T1000 (cell line): ENCODE measurements at places on chromosomes 2 and 18.

DNA sequence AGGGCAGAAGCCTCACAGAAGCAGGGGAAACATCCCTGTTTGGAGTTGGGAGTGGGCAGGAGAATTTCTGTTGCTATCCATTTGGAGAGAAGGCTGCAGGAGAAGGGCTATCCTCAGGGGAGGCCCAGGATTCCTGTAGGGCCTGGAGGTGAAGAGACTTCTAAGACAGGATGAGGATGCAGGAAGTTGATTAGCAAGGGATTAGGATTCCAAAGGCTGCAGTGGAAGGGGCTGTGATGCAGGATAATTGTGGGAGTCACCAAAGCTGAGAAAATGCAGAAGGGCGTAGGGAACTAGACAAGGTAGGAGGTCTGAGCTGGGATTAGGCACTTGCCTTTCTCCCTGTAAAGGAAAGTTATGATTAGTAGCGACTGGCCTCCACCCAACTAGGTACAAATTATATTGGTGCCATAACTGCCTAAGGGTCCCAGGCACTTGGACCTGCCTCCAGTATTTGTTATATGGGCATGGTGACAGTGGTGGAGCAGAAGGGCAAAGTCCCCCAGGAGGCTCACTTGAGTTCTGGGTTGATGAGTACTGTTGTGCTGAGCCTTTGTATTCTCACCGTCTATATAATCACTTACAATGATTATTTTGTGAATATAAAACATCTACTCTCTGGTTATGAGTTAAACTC, 96.4 kb upstream of the MSTN start:
- DNase-seq: no peak

GRCh38 chr2:33595385-33595784, 3.7 kb downstream of the FAM98A start:
- DNase-seq: no peak

GRCh38 chr2:201234663-201235135, 25.6 kb upstream of the CASP8 start:
- no peak for DNase-seq

- DNase-seq: no peak
Measured at GRCh38 chr2:10300328-10300920, 2.3 kb upstream of the HPCAL1 start.

DNA sequence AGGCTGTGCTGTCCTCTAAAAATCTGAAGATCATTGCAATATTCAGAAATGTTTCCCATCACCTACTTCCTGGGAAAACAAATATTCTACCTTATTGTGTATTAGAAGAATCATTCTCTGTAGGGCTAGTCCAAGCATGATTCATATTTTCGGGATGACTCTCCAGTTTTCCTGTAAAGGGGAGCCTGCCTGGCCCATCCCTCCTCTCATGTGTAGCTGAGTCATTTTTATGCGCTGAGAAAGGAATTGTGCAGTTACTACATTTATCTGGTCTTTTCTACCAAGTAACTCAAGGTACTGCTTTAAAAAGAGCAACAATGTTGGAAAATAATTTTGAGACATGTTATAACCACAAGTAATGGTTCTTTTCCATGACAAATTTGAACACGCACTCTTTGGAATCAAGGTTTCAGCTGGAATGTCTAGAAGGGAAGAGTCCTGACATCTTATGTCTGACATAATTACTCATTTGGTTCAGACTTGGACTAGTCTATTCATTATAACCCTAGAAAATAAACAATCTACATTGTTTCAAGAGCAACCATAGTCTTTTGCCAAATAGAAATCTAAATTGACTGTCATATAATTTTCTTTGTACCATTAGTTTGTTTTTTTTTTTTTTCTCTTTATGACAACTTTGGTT, 6.6 kb downstream of the DSG3 start:
- DNase-seq: peak; percentile 4

- no peak for DNase-seq
Measured at GRCh38 chr18:65606551-65607130, 144.2 kb upstream of the CDH7 start.

GRCh38 chr18:70931942-70932814, 643.3 kb downstream of the SOCS6 start:
- no peak for DNase-seq

- no peak for DNase-seq
Measured at GRCh38 chr2:74439803-74440377, 1.8 kb downstream of the RTKN start.

- no peak for DNase-seq
Measured at GRCh38 chr2:71678874-71679273, 225.5 kb downstream of the DYSF start.

DNA sequence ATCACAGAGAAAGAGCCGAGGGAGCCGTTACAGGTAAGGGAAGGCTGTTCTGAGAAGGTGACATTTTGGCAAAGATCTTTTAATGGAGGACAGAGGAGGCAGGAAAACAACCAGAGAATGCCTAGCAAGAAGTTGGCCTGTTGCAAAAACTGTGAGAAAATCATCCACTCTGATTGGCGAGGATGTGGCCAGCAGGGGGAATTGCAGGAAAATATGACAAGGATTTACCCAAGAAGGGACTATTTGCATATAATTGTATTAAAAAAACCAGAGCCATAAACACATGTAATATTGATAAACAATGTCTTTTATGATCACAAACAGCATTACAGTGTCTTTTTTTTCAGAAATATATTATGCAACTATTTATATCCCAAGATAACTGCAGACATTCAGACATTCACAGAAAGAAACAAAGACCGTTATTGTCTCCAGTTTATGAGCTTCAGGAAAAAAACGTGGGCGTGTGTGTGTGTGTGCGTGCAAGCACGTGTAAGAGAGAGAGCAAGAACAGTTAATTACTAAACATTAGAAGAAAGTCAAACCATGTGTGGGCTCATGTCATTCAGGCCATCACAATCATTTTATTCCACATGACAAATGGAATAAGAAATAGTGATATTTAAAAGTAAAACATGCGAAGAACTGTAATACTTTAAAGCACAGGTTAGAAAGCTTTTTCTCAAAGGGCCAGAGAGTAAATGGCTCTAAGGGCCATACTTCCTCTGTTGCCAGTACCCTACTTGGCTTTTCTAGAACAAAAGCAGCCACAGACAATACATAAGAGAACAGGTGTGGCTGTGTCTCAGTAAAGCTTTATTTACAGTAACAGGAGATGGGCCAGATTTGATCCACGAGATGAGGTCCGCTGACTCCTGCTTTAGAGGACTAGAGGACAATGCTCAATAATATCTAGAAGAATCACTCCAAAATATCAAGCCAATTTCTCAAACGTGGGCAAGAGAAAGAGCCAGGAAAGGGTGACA, 324.1 kb downstream of the DLGAP1 start:
- DNase-seq: no peak

DNA sequence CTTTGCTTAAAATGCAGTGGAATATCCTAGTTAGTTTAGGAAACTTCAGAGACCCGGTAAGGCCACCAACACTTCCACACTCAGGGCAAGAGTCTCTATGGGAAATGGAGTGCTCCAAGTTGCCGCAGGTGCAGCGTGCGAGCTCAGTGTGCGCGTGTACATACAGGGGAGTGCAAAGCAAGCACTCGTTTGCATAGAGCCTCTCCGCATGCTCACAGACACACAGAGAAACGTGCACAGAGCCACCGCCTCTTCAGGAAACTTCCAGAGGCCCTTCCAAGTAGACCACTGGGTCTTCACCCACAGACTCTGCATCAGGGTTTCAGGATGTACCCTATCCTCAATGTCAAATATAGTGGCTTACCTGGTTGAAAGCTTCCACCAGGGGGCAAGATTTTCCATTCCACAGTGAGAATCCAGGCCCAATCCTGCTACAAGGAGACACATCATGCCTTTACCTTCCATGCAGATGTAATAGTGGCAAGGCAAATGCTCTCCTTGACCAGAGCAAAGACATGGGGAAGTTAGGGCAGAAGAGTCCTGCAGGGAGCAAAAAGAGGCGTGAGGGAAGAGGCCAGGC, 513.0 kb upstream of the MYT1L start:
- no peak for DNase-seq

- no peak for DNase-seq
Measured at GRCh38 chr18:73164430-73164829, 296.6 kb upstream of the NETO1 start.

GRCh38 chr2:6412533-6413091, 453.1 kb downstream of the CMPK2 start:
- no peak for DNase-seq
